ENCODE measurements at places on chromosomes 11 and 22.

GRCh38 chr11:35166369-35167360, 27.7 kb downstream of the CD44 start:
- peak; percentile 53 for DNase-seq

DNA sequence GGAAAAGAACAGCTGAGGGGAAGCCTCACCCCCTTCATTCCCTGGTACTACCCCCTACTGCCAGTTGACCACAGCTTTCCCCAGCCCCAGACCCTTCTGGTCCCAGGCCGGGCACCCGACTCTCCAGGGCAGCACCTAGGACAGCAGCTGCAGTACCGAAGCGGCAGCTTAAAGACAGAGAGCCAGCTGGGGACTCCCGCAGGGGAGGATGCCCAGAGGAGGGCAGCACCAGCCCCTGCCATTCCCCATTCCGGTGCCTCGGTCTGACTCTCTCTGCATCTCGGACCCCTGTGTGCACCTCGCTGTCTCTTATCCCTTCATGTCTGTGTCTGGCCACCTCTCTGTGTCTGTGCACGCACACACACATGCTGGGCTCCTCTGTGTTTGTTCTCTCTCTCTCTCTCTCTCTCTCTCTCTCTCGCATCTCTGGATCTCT, 9.4 kb downstream of the IGSF9B start:
- DNase-seq, result no peak

DNA sequence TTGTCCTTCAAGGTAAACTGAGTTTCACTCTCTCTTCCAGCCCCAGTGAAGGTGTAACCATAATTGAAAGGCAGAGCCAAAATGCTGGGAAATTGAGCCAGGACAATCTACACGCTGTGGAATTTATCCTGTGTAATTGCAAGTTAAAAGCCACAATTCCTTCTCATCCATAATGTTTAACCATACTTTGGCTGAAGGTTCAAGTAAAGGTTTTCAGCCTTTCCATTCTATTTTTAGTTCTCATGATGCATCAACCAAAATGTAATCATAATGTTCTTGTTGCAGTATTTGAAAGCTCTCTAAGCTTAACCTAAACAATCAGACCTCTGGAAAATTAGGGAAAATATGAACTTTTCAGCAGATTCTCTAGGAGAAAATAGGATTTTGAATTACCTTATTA, 14.0 kb upstream of the ARHGAP42 start:
- DNase-seq, result no peak

DNA sequence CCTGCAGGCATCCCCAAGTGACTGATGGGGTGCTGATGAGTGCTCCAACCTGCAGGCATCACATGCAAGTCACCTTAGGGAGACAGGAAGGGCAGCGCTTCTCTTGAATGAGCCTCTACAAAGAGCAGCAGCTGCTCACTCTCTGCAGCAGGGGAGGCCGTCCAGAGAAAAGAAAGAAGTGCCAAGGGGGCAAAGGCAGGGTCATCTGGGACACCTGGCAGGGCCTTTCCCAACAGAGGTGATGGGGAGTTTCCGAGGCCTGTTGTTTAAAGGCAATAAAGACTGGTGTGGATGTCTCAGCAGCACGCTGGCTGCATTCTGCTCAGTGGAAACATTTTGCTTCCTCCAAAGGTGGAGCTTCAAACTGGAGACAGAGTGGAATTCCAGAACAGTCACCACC, 113.7 kb downstream of the ETS1 start:
- DNase-seq, result no peak

DNA sequence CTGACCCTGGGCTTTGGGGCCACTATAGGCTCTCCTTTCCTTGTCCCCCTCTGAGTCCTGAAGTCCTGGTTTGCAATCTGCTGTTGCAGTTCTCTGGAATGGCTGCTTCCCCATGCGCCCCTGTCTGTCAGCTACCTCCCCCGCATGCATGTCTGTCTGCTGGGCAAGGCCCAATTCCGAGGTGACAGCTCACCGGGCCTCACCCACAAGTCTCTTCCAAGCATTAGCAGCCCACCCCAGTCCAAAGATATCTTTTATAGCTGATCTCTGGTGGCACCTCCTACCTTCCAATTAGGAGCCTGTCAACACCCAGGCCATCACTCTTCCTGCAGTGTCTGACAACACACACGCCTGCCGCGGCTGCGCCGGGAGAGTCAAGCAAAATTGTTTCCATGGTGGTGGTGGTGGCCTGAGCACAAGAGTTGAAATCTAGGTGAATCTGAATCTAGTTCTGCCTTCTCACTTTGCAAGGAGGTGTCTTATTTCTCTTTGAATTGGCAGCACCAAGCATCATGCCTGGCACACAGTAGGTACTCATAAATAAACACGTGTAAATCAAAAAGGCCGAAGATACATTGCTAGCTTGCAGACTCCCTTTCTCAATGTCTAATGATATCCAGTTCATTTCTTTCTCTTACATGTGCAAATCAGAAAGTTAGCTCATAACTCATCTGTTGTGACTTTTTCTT, 1.2 kb upstream of the LMO2 start:
- no peak for DNase-seq

DNA sequence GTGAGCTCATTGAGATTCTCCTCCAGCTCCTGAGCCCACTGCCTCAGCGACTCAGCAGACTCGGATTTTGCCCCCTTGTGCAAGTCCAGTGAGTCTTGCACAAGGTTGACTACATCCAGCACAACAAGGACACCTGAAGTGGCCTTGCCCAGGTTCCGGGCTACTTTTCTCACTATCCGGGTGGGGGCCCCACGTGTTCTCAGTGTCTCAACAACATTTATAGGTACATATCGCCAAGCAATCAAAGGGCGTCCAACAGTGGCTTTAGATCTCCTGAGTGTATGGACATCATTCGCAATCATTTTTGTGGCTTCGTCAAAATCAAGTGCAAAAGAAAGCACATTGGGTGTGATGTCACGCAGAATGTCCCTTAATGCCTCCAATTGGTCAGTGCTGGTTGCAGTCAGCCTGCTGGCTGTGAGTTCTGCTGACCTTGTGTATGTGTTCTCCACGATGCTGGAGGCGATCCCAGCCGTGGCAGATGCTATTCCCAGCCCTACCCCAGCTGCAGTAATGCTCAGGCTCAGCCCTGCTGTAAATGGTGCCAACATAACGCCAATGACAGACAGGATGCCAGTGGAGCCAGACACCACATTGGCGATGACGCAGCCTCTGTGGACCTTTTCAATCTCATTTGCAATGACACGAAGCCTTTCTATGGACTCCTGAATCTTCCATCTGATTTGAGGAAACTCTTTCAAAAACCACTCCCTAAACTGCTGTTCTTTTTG, 10.3 kb downstream of the APOL4 start:
- DNase-seq, result peak; percentile 44

DNA sequence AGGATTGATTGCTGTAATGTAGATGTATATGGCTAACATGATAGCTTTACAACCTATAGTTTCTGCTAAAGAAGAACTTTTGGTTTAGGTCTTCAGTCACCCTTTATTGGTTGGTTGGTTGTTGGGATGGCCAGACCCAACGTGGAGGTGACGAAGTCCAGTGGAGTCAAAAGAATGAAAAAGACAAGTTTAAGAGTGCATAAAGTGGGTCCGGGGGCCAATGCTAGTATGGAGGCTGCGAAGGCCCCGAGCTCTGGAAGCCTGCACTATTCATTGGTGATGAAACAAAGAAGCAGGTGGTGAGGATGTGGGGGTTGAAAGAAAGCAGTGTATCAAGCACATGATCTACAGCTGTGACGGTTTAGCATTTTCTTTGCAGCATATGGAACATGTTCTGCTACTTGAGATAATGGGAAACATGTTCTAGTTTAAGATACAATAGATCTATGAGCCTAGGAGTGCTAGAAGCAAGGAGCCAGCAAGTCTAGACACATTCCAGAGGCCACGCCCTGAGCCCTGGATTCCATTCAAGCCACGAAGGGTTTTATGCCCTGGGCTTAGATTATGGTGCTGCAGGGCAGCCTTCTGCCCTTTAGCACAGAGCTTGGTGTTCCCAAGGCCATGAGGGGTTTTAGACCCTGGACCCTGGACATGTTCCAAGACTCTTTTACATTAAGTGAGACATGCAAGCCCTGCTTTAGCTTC, 6.3 kb downstream of the TCP11L1 start:
- DNase-seq, result peak; percentile 83

DNA sequence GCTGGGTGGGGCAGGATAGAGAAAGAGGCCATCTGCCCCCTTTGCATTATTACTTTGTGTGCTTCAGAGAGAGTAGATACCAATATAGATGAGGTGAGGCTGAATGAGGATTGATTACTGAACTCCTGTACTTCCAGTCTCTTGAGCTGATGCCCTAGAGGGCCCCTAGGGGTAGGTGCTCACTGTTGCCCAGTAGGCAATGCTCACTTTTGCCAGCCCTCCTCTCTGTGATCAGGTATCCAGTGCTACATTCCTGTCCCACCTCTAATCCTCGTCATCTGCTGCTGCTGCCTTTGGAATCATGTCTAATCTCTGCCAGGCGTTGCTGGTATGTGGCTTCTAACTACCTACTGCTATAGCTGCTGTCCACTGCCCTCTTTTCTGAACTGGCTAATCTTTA, 57.2 kb downstream of the CCDC83 start:
- DNase-seq, result no peak

DNA sequence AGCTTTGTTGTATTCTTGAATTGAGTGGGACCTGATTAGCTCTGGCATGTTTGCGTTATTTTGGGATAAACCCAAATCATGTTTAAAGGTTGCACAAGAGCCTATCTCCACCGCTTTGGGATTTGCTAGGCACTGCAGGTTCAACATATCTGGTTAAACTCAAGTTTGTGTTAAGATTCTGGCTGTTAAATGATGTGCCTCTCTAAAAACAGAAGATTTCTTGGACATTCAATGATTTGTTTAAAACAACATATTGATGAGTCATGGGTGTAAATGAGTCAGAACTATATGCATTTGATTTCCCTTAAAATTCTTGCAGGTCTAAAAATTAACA, 67.4 kb downstream of the AMOTL1 start:
- DNase-seq, result no peak

DNA sequence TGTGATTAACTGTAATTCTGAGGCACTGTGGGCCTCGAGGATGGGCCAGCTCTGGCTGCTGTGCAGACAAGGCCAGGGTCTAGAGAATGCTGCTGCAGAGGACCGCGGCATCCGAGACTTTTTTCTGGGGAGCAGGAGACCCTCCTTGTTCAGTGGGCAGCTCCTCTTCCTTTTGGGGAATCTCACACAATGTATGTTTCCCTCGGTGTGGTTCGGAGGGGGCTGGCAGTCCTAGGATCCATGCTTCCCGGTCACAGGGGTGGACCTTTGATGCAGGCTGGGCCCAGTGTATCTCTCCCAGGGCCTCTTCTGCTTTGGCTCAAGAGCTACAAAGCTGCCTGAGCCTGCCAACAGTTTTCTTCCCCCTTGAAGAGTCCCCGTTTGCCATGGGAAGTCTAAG, 31.5 kb downstream of the MYEOV start:
- no peak for DNase-seq

DNA sequence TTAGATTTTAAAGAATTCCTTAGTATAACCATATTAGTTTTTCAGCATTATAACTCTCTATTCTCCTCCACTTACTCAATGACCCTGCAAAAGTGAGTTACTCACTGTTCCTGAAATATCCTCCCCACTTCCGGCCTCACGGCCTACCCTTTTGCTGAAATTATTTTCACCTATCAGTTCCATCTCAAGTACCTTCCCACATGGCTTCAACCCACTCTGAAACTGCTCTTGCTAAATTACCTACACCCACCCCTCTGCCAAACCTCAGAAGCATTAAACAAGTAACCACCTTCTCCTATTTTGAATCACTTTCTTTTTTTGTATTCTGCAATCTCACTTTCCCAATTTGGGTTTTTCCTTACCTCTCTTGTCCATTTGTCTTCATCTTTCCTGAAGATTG, 37.7 kb downstream of the OR5P2 start:
- no peak for DNase-seq

DNA sequence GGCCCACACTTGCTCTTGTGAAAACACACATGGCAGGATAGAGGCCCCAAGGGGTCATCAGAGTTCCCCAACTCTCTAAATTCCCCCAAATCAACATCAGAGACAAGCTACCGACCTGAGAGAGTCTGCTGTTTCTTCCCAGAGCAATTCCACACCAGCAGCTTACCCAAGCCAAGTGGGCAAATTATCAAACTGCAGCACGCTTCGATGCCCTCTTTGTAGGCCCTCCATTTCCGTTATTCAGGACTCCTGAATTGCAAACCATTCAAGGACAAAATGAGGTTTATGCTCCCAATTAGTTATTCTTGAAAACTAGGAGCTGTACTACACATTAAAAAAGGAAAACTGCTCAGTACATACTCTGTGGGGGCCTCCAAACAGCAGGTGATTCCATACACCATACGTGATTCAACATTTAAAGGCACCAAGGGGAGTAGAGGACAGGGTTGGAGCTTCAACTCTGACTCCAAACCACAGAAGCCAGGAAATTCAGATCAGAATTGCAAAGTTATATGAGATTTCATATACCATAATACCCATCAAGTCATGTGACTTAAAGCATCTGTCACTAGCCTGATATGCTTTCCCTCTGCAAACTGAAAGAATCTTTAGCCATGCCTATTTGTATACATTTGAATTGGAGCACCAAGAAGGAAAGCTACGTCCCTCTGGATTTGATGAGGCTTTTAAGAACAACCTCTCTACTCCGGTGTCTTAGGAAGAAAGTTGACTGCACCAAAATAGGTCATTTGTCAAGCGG, 234.8 kb downstream of the CADM1 start:
- no peak for DNase-seq

GRCh38 chr11:63845303-63845702, 6.4 kb downstream of the MARK2 start:
- no peak for DNase-seq

DNA sequence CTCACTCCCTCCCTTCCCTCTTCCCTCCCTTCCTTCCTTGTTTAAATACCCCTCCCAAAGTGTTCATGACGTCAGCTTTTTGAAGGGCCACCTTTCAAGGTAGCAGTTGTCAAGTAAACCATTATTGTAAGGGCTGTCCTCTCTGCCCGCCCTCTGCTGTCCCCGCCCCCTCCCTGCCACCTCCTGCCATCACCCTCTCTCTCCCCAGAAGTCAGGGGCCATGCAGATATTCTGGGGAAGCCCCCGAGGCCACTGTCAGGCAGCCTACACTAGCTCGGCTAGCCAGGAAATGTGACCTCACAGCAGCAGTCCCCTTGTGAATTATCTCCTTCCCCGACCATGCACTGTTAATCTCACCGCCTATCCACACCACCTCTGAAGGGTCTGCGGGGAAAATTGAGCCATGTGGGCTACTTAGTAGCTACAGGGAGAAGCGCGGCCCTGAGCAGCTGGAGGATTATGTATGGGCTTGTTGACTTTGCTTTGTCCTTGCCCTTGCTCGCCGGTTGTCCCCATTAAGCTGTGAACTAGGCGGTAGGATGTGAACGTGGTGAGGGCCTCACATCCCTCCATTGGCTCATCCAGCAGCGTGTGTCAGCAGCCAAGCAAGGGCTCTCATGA, 42.1 kb upstream of the ATXN10 start:
- DNase-seq, result no peak

DNA sequence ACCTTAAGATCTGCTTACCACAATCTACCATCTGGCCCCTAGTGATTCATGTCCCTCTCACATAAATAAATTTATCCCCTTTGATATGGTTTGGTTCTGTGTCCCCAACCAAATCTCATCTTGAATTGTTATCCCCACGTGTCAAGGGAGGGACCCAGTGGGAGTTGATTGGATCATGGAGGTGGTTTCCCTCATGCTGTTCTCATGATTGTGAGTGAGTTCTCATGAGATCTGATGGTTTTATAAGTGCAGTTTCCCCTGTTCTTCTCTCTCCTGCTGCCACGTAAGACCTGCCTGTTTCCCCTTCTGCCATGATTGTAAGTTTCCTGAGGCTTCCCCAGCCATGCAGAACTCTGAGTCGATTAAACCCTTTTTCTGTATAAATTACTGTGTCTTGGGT, 37.2 kb downstream of the OR2AG2 start:
- DNase-seq, result no peak

GRCh38 chr11:94144664-94145063, 16.0 kb downstream of the PANX1 start:
- DNase-seq, result no peak
